ENCODE measurements at places on chromosomes 4 and X.

GRCh38 chr4:144499777-144500176 lies 146.2 kb upstream of the HHIP start:
- no peak for DNase-seq

- DNase-seq: no peak
Measured at GRCh38 chrX:78693536-78693935, 34.4 kb upstream of the RTL3 start.

DNA sequence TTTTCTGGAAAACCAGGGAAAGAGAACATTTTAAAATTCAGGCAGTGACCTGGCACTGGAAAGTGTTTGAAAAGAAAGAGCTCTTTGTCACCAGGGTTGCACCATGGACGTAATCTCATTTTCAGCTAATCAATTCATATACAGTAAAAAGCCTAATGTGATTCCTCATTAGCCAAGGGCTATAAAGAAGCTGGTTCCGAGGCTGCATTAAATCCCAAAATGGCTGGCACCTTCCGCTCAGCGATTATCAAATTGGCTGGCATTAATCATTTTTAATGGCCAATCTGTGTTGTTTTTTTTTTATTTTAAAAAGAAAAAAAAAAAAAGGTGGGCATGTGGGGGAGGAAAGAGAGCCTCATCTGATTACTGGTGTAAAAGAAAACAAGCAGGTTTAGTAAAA lies 341.4 kb downstream of the RAB28 start:
- no peak for DNase-seq

GRCh38 chrX:103637604-103638338 lies 9.0 kb downstream of the TCEAL1 start:
- DNase-seq: no peak

DNA sequence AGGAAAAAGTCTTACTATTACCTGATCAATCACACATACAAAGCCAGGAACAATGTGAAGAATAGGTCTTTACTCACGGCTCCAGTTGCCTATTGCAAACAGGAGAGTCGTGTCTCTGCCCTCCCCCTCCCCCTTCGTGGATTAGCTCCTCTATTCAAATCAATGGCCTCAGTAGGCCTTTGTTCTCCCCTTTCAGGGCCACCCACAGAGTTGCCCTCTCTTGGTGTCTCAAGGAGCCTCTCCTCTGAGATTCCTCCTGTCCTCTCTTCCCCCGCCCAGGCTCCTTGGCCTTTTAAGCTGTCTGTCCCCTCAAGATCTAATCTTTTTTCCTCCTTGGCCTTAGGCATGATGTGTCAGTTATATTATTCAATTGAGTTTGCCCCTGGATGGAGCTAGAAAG lies 107.2 kb upstream of the NALF2 start:
- DNase-seq: no peak

Measured in lung microvascular endothelial cell (primary cell).